ENCODE measurements at places on chromosomes 1 and 21.
A peak's percentile ranks its signal among the peaks of the same experiment; 100 is the strongest.

GRCh38 chr1:116133696-116134475 lies 22.7 kb downstream of the MAB21L3 start:
- no peak for DNase-seq

GRCh38 chr1:14704846-14705245 lies 106.4 kb downstream of the KAZN start:
- no peak for DNase-seq

- DNase-seq: no peak
These were observed 167.7 kb upstream of the CSF3R start for GRCh38 chr1:36650200-36651065.

DNA sequence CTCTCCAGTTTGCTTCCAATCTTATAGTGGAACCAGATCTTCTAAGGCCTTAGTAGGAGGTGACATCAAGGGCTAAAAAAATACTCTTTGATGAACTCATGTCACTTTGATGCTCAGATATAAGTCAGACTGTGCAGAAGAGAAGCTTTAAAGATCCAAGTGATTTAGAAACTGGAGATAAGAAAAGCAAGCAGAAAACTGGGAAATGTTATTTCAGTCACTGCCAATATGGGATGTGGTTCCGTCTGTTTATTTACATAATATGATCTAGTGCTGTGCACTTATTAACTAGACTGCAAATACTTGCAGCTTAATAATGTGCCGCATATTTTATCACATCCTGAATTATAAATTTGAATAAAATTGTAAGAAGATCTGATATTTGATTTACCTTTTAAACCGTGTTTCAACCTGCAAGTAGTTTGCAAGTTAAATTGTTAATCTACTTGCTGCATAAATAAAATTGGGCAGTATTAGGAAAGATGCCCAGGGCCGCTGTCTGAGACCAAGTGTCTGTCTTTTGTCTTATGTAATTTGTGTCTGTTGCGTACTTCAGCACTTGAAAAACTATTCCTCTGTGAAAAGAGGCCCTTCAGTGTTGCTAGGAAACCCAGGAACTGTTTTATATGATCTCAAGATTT lies 29.6 kb downstream of the CXADR start:
- no peak for DNase-seq

DNA sequence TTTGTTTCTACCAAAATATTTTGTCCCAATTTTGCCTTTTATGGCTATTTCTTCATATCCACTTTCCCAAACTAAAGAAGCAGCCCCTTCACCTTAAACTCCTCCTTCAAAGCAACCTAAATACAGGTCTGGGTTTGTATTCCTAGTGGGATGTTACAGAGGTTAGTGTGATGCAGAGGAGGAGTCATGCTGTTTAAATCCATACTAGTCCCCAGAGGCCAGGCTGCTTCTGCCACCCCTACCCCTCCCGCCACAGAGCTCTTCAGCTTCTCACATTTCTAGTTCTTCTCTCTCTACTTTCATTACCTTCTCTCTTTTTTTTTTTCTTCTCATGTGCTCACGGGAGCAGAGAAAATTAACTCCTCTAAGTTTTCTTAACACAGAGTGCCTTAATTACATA lies 29.3 kb downstream of the SELL start:
- DNase-seq: no peak

DNA sequence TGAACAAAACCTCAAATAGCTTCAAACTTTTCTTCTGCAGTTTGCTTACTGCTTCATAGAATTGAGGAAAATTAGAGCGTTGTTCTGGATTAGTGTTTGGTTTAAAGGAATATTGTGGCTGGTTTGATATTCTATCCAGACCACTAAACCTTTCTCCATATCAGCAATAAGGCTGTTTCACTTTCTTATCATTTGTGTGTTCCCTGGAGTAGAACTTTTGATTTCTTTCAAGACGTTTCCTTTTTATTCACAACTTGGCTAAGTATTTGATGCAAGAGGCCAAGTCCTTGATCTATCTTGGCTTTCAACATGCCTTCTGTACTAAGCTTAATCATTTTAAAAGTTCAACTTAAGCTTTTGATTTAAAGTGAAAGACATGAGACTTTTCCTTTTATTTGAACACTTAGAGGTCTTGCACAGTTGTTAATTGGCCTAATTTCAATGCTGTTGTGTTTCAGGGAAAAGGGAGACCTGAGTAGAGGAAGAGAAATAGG lies 359.1 kb downstream of the S1PR1 start:
- DNase-seq: no peak

DNA sequence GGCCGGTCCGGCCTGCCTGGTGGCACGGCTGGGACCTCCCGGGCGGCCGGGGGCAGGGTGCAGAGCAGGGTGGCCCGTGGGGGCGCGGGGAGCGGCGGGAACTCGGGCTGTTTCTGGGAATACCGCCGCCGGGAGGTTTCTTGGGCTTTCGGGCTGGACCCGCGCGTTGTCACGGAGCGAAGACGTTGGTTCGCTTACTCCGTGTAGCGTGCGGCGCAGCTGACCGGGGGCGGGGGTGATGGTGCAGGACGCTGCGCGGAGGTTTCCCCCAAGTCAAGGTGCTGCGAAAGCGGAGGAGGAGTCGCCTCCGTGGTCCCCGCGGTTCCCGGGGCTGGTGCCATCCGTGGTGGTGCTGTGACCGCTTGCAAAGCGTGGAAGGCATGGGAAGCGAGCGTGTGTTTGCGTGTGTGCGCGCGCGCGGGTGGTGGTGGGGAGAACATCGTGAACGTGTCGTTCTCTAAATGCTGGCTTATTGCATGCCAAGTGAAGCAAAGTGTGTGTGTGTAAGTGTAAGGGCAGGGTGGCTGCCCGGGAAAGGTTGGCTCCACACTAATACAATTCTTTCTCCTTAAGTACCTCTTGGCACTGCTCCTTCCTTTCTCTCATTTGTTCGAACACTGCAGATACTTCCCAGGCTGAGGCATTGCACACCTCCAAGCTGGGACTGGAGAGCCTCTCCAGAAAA lies 1.1 kb downstream of the RYR2 start:
- DNase-seq: no peak

GRCh38 chr1:233673947-233674431 lies 60.1 kb downstream of the KCNK1 start:
- DNase-seq: no peak

DNA sequence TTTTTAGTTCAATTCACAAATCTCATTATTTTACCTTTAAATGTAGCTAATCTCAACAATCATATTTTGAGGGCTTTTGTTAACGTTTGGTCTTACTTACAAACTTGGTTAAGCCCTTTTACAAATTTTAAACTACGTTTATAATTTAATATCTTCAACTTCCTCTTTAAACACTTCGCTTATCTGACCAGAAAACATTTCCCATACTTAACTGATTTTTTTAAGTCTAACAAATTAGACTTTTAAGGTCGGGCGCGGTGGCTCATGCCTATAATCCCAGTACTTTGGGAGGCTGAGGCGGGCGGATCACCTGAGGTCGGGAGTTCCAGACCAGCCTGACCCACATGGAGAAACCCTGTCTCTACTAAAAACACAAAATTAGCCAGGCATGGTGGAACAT lies 300.9 kb downstream of the LMX1A start:
- DNase-seq: no peak

- no peak for DNase-seq
These were observed 245.0 kb upstream of the B3GALT2 start for GRCh38 chr1:193431265-193431977.

DNA sequence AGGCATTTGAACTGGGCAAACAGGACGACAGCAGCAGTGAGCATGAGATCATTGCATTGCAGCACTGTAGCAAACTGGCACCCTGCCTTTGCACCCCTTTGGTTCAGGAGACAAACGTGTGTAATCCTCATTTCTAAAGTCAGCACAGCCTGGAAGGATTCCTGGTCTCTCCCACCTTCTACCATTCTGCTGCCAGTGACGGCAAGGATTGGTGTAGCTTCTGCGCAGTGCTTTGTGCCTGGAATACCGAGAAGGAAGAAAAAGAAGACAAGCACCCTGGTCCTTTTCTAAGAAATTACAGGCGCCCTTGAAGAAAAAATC lies 805.3 kb downstream of the USP25 start:
- peak; percentile 45 for DNase-seq

DNA sequence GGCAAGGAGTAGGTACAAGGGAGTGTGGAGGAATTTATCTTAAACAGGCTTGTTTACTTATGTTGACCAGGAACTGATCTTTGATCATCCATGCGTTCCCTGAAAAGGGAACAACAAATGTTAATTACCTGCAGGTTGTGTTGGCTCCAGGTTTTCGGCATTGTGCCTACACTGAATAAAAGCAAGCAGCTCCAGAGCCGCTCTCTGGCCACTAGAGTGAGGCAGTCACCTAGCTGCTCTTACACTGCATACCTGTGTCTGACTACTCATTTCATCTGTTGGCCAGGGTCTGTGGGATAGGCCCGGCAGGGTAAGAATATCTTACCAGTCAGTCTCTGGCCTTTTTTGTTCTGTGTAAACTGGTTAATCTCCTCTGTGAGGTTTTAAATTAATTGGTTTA lies 183.6 kb downstream of the HFM1 start:
- DNase-seq: no peak

GRCh38 chr21:46606427-46606813 lies 1.5 kb upstream of the S100B start:
- DNase-seq: no peak
